ENCODE measurements at places on chromosomes 5 and 9.

DNA sequence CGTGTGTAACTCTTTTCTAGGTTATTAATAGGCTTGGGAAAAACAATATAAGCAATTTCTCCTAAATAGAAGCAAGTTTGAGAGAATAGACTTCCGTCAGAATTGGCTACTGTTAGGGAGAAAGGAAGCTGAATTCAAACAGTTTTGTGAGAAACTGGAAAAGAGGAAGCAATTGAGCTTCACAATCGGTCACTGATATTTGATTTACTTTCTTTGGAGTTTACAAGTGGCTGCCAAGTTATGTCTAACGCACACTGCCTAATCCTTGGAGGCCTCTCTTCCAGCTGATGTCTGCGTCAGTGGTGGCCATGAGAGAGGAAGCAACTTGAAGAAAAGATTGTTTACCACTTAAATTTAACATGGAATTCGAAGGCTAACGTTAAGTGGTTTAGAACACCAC lies 319.5 kb downstream of the ADGRV1 start:
- no peak for DNase-seq

- no peak for DNase-seq
Observed at GRCh38 chr9:128149951-128150593, 819 bp downstream of the LCN2 start.

- no peak for DNase-seq
Observed at GRCh38 chr9:113616116-113616515, 152.6 kb downstream of the RGS3 start.

GRCh38 chr5:176371621-176372539 lies 6.6 kb downstream of the ARL10 start:
- DNase-seq = no peak

- DNase-seq = no peak
Observed at GRCh38 chr9:31608416-31608815, 776.0 kb upstream of the ACO1 start.

DNA sequence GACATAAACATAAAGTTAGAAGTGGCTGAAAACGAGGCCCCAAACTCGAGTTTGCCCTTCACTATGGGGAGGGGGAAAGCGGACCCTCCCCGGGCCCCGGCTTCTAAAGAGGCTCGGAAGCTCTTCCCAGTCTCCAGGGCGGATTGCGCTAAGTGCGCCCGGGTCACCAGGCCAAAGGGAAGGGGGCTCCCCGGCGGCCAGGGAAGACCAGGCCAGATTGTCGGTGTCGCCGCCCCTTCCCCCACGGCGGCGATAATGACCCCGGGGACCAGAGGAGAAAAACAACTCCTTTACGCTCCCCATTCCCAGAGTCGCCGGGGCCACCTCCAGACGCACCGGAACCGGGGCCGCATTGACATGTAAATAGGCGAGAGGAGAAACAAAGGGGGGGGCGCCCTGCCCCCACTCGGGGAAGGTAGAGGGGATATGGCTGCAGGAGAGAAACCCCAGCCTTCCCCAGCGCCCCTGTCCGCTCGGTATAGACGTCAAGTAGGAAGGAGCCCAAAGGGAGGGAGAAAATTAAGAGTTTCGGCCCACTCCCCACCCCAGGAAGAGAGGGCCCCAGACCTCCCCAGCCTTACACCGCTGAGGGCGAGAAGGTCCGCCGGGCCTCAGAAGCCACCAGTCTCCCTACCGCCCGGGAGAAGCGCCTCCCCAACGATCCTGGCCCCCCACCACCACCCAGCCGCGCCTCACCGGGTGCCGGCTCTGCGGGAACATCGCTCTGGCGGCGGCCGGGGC lies 1.7 kb downstream of the TLE1 start:
- DNase-seq = no peak

GRCh38 chr5:43569236-43569746 lies 12.4 kb upstream of the PAIP1 start:
- DNase-seq = no peak

DNA sequence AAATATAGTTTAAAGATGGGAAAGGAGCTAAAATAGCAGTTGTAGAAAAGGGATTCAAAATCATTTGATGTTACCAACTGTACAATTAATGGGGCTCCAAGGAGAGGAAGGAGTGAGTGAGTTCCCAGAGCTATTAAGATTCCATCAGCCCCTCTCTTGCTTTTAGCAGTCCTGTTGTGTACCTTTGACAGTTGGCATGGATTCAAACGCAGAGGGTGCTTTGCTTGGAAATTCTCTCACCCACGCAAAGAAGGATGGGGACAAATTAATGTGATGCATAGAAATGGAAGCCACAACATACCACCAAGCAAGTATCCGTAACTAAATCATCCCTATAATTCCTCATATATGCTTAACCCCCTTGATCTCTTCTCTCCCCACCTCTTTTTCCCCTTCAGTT lies 461.3 kb downstream of the EBF1 start:
- no peak for DNase-seq

DNA sequence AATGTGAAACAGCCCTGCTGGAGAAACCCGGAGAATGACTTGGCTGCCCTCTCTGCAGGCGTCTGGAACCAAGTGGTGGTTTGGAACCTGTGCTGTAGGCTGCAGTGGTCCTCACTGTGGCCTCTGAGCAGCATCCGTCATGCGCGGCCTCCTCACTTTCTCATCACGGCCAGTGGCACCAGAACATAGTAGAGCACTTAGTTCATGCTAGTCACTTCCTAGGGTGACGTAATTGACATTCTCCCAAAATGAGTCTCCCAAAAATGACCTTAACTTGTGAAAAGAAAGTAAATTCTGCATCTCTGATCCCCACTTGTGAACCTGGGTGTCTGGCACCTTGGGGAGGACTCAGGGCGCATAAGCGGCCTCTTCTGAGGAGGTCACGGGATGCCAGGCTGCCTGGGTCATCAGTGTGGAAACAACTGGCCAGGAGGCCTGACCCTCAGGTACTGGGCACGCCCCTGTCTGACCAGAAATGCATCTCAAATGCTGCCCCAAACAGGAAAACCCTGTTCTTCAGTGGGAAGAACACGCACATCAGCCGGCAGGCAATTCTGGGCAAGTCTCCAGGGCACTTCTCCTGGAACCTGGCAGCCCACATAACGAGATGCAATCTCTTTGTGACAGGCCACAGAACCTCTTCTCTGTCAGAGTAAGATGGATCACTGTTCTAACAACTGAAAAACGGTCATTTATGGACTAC lies 36.6 kb upstream of the SPTLC1 start:
- DNase-seq = no peak

- DNase-seq = no peak
Observed at GRCh38 chr5:134073404-134073803, 41.1 kb upstream of the TCF7 start.

DNA sequence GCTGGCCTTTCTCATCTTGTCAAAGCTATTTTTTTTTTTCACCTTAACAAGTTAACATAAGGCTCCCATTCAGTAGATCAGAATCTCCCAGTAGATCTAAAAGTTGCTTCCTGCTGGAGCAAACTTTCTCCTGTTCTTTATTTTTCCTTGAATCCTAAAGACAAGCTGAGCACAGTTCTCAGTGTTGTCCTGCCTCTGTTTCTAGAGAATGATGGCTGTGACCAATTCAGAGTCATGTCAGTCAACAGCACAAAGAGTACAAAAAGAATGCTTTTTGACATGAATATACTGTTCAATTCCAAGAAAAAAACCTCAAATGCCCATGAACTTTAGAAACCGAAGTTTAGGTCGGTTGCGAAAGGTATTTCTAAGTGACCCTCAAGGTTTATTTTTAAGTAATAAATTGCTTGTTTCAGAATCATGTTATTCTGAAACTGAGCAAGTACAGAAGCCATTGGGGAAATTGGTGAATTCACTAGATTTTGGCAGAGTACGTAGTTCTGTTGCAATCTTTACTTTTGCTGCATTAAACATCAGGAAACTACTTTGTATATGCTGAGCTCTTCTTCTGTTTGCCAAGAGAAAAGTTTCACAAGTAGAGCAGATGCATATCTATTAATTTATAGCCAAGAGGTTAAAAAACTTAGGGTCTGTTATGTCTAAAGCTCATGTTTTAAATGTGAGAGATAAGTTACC lies 161.7 kb upstream of the RPS23 start:
- DNase-seq = no peak

- no peak for DNase-seq
Observed at GRCh38 chr9:99606957-99607356, 214.7 kb upstream of the NR4A3 start.

DNA sequence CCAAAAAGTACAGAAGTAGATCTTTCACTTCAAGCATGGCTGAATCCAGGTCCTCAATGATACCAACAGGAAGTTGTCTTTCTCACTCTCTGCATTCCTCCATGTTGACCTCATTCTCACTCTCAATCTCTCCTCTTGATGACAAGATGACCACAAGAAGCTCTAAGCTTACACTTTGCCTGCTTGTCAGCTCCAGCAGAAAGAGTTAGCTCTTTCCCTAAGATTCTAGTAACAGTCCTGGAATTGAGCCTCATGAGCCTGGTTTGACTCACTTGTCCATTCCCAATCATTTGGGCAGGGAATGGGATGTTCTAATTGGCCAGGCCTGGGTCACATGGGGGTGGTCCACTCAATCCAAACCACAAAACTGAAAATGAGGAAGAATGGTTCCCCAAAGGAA lies 3.3 kb upstream of the CLTA start:
- peak; percentile 20 for DNase-seq

- no peak for DNase-seq
Observed at GRCh38 chr5:172942556-172942955, 16.7 kb upstream of the RPL26L1 start.

GRCh38 chr9:23811633-23812032 lies 14.4 kb downstream of the ELAVL2 start:
- no peak for DNase-seq

DNA sequence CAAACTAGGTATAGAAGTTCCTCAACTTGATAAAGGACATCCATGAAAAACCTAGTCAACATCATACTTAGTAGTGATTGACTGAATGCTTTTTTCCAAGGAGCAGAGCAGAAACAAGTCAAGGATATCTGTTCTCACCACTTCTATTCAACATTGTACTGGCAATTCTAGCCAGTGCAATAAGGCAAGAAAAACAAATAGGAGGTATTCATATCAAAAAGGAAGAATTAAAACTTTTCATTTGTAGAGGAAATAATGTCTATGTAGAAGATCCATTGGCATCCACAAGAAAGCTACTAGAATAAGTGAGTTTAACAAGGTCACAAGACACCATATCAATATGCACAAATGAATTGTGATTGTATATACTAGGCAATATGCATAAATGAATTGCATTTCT lies 28.2 kb upstream of the ORM1 start:
- DNase-seq = no peak

DNA sequence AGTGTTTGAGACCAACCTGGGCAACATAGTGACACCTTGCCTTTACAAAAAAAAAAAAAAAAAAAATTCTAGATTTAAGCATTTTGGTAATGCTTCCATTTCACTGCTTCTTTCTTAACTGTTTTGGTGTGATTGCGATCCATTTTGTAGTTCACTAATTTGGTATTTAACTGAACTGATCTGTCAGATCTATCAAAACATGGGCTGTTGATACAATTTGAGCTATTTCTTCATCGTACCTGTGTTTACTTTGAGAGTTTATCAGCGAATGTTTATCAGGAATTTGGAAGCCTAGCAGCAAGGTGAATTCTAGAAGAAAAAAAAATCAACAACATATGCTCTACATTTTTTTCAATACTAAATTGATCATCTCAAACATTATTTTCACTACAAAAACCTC lies 864.9 kb upstream of the WWC1 start:
- no peak for DNase-seq

DNA sequence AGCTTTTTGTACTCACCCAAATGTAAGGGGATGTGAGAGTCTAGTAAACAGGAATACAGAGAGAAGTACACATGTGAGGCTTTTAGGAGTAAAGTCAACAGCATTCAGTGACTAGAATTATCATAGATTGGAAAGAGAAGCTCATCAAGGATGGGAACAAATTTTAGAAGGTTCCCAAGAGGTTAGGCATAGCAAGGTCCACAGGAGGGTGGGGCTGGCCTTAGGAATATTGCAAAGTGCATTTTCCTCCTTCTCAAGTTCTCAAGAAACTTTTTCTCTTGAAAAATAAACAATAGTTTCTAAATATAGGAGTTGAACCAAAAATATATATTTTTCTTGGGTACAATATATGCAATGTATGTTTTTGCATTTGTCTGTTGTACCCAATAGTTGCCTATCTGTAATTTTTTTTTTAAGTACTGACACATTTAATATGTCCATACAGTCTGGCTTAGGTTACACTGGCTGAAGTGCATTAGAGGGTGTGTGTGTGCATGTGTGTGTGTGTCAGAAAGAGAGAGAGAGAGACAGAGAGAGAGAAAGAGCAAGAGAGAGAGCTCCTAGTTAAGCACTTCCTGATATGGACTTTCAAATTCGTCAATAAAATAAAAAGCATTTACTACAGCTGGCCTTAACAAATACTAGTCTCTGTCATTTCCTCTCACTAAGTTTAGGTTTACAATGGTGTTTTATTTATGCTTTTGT lies 62.2 kb downstream of the SNX18 start:
- DNase-seq = no peak

- no peak for DNase-seq
Observed at GRCh38 chr9:110260911-110261310, 4.6 kb upstream of the TXN start.

DNA sequence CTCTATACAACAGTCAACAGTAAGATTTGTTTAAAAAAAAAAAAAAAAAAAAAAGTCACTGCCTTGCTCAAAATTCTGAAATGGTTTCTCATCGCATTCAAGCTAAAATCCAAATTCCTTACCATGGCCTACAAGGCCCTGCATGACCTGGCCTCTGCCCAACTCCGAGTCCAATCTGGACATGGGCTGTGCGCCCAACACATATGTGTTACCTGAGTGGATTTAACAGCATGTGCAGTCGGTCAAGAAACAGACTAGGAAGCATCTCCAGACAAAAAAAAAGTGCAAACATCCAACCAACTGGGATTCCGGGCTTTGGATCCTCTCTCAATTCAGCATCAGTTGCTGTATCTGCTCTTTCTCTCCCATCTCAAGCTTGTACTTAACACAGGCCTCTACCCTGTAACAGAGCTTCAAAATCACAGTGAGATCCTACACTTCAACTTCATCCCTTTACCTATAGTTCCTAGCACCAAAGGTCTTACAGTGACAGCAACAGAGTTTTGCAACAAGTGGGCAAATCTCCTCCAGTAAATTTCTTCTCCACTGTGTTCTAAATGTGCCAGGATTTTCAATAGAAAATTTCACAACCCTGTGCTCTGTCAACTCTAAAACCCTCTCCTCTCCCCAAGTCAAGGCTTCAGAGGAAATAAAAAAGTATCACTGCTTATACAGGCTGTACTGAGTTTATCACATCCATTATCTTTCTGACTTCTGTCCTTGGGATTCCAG lies 19.6 kb downstream of the ZNF608 start:
- no peak for DNase-seq

- DNase-seq = no peak
Observed at GRCh38 chr5:84752780-84753179, 368.1 kb upstream of the EDIL3 start.

DNA sequence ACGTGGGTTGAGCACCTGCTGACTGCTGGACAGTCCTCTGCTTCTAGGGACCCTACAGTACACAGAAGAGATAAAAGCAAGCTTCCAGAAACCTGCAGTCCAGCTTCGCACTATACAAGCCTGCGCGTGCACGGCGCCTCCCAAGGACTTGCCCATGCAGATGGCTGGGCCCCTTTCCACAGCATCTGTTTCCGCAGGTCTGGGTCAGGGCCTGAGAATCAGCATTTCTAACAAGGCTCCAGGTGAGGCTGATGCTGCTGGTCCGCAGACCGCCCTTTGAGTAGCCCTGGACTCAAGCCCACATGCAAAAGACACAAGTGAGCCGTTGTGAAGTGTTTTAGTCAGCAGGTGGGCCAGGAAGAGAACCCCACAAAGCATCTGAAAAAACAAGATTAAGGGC lies 133.1 kb downstream of the HSD17B3 start:
- DNase-seq = no peak

Data from activated CD4-positive, alpha-beta T cell treated with anti-CD3 and anti-CD28 coated beads, Interleukin-2, Interleukin-6, amounts not matched to agents 100 ng/mL and 50 ng/mL, durations not matched to agents 16 hours and 8 hours (primary cell).